T-helper 1 cell (primary cell): ENCODE measurements at places on chromosomes 6 and 20.

- no peak for DNase-seq
Measured at GRCh38 chr6:164121527-164121926, 707.0 kb downstream of the QKI start.

DNA sequence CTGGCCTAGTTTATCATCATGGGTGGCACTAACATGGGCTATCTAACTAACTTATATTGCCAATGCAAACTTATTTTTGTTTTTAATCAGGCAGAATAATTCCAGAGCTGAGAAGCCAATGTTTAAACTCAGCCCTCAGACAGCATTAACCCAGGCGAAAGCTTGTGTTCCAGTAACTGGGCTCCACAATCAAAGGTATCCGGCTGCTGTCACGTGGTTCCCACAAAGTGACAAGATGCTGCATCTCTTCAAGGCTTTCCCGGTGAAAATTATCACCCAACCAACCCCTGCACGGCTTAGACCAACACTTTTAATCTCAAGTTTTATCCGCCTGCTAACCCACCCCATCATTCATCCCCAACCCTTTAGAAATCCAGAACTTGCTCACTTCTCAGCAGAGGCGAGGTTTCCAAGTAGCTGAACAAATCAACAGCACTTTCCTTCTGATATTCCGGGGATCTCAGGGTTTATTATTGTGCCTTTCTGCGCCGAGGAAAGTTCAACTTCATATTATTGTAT is 885 bp downstream of the MTCL3 start:
- peak; percentile 25 for DNase-seq

- no peak for DNase-seq
Measured at GRCh38 chr6:133340557-133340956, 99.4 kb downstream of the EYA4 start.

DNA sequence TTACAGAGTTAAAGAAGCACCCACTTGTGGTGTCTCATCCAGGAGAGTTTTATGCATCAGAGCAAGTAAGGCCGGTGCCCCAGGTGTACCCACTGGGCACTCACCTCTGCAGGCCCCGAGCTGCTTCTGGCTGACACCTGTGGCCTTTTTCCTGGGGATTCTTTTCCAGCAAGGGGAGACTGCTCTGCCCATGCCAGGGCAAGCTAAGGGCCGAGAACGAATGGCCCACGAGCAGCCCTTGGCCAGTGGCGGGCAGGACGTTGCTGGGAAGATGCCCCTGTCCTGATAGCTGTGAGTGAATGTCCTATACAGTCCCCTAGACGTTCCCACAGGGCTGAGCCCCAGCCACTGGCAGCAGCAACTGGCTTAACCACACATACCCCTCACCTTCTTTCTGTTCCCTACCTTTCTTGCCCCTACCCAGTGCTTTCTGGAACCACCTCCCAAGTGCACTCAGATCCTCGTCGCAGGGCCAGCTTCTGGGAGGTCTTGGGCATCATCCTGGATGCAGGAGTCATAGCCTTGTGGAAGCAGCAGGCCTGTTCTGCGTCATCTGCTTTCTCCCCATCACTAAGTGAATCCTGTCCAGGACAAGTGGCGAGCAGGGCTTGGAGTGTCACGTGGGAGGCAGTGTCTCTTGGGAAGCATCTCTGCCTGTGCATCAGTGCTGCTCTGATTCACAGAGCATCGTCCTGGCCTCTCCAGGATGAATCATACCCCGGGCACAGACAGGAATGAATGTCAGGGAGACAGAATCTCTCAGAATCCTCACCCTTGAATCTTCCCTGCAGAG is 32.5 kb downstream of the SYNDIG1 start:
- DNase-seq, result no peak

- DNase-seq, result no peak
Measured at GRCh38 chr6:79672631-79673111, 41.5 kb downstream of the SH3BGRL2 start.

- DNase-seq, result no peak
Measured at GRCh38 chr6:107308677-107309076, 150.7 kb downstream of the PDSS2 start.

GRCh38 chr6:77786935-77787629 is 134.2 kb downstream of the MEI4 start:
- DNase-seq, result no peak

DNA sequence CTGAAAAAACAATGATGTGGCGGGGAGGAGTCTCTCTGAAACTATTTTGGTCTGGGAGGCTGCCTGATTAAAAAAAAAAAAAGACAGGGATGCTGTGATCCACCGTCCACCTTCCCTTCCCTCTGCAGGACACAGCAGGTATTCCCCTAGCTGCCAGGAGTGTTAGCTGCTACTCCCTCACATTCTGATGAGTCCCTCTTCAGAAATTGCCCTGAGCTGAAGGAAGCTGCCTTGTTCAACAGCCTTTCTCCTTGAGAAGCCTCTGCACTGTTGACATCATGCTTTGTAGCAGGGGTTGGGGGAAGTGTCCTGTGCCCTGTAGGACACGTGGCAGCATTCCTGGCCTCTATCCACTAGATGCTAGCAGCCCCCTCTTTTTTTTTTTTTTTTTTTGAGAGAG is 71.7 kb upstream of the ZMYND8 start:
- no peak for DNase-seq

GRCh38 chr6:6386010-6386409 is 65.5 kb upstream of the F13A1 start:
- no peak for DNase-seq

GRCh38 chr6:111605100-111605751 is 452 bp downstream of the TRAF3IP2 start:
- DNase-seq, result peak; percentile 30

- DNase-seq, result no peak
Measured at GRCh38 chr20:21796059-21796458, 90.6 kb downstream of the PAX1 start.

DNA sequence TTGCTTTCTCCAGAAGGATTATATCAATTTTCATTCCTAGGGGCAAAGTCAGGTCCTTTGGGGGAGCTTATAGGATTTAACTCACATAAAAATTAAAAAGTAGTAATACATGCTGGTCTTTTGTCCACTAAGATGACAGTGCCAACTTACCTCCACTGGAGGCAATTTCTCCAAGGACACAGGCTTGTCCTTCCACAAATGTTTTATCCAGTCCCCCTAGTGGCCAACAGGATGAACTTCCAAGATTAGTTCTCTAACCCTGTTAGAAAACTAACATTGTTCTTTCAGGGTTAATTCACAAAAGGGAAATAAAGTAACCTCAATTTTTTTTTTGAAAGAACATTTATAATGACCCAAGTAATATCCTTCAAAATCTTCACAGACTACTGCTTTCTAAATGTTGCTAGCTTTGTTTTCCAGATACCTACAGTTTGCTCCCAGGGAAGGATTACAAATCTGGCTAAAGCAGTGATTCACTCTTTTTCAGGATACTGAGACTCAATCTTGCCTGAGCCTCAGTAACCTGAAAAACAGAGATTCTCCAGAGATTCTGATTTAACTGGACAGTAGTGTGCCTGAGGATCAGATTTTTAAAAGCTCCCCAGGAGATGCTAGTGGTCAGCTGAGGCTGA is 31.7 kb upstream of the UBR2 start:
- peak; percentile 10 for DNase-seq

- no peak for DNase-seq
Measured at GRCh38 chr20:11053310-11053709, 379.5 kb upstream of the JAG1 start.

- no peak for DNase-seq
Measured at GRCh38 chr20:642398-643174, 10.4 kb downstream of the SRXN1 start.

- no peak for DNase-seq
Measured at GRCh38 chr6:1388630-1389368, 577 bp upstream of the FOXF2 start.

- no peak for DNase-seq
Measured at GRCh38 chr20:60365882-60366281, 407.7 kb downstream of the CDH26 start.

GRCh38 chr20:9040863-9041524 is 27.9 kb upstream of the PLCB4 start:
- DNase-seq, result no peak

DNA sequence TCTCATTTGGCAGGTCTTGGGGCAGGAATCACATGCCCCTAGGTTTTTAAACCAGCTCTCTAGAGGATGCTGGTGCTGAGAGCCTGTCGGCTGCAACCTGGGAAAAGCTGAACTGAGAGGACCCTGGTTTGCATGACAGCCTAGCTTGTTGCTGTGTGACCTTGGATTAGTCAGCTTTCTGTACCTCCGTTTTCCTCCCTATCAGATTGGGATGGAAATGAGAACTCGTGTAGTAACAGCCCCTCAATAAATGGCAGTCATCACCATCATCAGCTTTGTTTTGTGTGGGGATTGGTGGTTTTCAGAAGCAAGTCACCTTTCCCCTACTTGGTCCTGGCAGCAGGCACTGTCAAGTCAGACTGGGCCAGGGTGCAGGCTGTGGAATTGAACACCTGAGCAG is 75.2 kb upstream of the MYL9 start:
- no peak for DNase-seq

- no peak for DNase-seq
Measured at GRCh38 chr6:155349956-155350355, 35.7 kb upstream of the TFB1M start.

- no peak for DNase-seq
Measured at GRCh38 chr20:34639755-34640222, 37.1 kb downstream of the PIGU start.

DNA sequence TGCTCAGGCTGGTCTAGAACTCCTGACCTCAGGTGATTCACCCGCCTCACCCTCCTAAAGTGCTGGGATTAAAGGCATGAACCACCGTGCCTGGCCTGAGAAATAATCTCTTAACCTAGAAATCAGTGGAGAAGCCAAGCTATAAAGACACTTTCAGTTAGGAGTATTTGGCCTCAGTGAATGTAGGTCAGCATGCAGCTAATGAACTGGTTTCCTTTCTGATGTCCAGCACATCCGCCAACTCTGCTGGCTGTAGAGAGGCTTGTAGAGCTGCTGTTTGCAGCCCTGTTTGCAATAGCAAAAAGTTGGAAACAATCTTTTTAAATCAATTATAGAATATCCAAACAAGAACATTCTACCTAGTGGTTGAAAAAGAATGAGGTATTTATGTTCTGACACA is 42.4 kb upstream of the ELOVL5 start:
- no peak for DNase-seq

DNA sequence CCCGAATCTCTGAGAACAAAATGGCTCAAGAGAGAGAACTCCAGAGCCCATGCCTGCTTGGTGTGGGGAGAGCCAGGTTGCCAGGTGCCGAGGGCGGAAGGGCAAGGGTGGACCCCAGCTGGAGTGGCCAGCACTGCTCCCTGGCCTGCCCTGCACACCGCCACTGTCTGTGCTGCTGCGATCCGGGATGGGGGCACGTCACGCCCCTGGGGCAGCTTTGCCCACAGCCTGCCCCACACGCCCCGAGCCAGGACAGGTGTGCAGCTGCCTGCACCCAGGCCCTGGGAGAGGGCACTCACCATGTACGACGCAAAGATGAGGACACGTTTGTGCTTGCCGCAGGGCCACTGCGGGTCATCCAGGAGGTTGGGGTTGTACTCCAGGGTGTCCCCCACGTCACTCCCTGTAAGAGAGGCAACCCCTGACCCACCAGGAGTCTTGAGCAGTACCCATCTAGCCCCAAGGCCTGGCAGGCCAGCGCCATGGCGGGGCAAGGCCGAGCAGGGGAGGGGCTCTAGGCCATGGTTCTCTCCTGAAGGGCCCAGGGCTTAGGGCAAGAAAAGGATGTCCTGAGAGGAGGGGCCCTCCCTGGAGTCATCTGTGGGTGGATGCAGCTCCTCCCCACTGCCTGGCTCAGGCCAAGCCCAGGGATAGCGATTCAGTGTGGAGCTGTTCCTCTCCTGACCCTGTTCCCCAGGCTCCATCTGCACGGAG is 5.9 kb downstream of the RPS21 start:
- no peak for DNase-seq

GRCh38 chr6:158879180-158879579 is 60.0 kb upstream of the EZR start:
- peak; percentile 88 for DNase-seq

DNA sequence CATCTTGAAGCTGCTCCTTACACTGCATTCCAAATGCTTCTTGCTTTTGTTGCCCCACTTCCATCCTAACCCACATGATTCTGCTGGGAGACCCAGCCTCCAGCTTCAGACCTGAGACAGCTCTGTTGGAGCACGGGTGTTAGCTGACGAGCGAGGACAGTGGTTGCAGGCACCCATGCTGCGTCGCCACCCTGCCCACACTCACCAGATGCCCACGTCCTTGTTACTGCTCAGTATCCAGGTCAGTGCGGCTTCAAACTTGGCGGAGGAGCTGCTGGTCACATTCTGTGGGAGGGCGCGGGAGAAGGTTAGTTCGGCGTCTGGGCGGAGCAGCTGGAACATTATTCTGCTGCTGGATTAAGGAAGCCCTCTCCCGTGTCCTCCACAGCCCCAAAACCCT is 9.0 kb downstream of the LEMD2 start:
- DNase-seq, result no peak

DNA sequence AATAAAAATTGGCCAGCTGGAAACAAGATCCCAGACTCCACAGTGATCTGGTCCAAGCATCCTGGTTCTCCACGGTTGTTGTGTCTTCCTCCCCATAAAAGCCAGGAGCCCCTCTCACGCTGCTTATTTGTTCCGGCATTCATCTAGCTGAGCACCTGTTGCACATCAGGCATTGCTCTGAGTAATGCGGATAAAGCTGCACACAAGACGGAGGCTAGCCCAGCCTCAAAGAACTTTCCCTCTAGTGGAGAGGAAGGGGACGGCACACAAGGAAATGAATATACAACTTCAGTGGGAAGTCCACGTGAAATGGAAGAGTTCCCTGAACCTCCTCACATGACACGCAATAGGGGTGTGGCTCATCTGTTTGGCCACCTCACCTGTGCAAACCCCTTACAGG is 30.3 kb upstream of the NXT1 start:
- no peak for DNase-seq

- DNase-seq, result no peak
Measured at GRCh38 chr6:16694781-16695578, 66.3 kb downstream of the ATXN1 start.

DNA sequence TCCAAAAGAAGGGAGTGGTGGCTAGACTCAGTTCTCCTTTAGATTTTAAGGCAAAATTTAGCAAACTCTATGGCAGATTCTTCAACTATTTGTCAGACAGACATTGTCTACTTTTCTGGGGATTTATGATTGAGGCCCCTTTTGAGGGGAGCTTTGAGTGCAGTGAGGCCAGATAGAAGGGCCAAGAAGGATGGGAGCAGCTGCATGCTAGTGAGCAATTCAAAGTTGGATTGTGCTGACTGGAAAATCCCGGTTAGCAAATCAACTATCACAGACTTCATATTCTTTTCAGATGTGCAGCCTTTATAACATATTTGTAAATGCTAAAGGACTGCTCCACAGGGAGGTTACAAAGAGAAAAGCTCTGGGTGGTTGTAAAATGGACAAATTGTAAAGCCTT is 35.0 kb upstream of the ESR1 start:
- no peak for DNase-seq
